8988T (cell line): ENCODE measurements at places on chromosomes 6 and 20.

GRCh38 chr6:82410151-82410648, 46.6 kb downstream of the TPBG start:
- no peak for DNase-seq

- DNase-seq: no peak
Observed at GRCh38 chr6:124613031-124613430, 349.2 kb upstream of the RNF217 start.

DNA sequence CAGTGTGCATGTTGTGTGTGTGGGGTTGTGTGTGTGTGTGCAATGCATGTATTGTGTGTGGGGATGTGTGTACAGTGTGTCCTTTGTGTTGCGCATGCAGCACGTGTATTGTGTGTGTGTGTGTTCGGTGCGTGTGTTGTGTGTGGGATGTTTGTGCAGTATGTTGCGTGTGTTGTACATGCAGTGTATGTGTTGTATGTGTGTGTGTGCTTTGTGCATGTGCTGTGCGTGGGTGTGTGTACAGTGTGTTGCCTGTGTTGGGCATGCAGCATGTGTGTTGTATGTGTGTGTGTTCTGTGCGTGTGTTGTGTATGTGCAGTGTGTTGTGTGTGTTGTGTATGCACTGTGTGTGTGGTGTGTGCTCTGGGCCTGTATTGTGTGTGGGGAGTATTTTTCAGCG, 52.7 kb downstream of the CDH4 start:
- no peak for DNase-seq

GRCh38 chr6:159995405-159995804, 26.5 kb downstream of the IGF2R start:
- no peak for DNase-seq

DNA sequence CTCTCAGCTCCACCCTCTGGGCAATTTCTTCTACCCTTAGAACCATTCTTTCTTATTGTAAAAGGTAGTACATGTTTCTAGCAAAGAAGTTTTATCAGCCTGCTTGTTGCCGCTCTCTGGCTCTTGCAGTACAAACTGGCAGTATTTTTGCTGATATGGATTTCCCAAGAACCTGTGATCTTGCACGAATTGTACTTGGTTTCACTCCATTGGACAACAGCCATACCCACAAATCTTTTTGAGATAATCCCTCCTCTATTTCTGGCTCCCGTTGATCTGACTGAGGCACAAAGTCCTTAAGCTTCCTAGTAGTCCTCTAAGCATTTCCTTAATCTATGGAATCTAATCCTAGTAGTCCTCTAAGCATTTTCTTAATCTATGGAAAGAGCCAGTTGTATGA, 487.0 kb upstream of the PTCHD4 start:
- no peak for DNase-seq

DNA sequence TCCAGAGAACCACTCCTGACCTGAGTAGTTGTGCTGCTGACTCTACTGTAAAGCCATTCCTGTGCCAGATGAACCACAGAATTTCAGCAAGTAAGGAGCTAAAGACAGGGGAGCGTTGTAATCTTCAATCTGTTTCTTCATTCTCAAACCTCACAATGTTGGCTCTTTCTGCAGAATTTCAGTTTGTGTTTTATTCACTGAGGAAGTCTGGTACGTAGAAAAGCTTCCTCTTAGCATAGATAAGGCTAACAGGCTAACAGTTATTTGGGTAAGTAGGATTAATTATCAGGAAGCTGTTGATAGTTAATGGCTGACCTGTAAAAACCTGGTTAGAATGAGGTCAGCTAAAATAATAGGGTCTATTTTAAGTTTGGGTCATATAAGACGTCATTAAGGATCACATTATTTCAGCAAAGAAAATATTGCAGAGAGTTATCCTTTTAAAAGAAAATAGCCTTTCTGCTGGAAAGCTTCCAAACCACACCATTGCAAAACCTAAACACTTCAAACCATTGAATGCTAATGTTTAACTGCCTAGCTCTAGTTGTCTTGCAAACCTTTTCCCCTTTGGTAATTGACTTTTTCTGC, 14.1 kb upstream of the TENT5A start:
- no peak for DNase-seq

DNA sequence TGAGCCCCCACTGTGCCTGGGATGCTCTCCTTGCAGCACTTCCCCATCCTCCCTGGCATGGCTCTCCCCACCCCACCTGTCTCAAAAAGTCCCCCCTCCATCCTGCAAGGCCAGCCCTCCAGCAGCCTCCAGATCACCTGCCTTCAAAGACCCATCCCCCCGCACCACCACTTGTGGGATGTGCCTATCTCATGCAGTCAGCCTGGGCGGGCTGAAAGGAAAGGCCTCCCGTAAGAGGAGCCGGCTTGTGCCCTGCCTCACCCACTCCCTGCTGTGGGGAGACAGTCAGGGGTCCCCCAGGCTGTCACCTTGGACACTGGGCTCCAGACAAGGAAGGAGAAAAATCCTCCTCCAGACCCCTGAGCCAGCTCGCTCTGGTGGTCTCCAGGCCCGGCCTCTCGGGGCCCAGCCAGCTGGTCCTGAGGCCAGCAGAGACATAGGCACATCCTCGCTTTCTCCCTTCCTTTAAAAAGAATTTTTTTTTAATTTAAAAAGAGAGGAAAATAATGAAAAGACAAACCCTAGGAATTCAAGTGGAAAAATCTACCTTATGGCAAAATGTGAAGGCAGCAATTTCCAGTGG, 77.3 kb downstream of the GRM4 start:
- DNase-seq: no peak

DNA sequence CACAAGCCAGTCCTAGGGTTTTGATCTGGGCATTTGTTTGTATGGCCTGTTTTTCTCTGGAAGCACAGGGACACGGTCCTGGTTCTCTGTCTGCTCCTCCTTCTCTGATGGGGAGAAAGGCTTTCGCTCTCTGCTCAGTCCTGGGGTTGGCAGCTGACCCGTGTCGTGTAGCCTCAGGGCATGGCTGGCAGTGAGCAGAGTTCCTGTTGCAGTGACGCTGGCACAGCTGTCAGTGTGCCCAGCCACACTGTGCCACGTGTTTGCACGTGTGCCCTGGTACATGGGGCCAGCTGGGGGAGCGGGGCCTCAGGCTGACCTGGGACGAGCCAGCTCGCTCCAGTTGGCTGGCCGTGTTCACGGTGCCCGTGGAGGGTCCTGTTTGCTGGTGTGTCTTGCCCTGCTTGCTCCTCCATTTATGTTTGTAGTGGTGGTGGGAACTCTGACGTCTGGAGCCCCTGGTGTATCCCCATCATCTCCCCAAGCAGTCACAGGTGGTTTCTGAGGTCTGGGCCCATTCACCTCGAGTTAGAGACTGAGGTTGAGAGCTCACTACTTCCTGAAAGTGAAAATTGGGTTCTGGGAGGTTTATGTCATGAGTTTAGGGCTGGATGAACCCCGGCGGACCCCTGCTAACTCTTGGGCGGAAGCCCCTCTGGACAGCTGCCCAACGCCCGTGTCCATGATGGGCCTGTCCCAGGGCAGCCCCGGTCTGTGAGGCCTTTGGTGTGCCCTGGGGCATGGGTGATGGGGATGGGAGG, 10.2 kb upstream of the DNAJC5 start:
- DNase-seq: no peak

GRCh38 chr20:31691646-31692275, 30.9 kb downstream of the BCL2L1 start:
- DNase-seq: no peak
